ENCODE measurements at places on chromosomes 1 and 21.

GRCh38 chr1:8562881-8563865, 245.3 kb downstream of the SLC45A1 start:
- DNase-seq = no peak

DNA sequence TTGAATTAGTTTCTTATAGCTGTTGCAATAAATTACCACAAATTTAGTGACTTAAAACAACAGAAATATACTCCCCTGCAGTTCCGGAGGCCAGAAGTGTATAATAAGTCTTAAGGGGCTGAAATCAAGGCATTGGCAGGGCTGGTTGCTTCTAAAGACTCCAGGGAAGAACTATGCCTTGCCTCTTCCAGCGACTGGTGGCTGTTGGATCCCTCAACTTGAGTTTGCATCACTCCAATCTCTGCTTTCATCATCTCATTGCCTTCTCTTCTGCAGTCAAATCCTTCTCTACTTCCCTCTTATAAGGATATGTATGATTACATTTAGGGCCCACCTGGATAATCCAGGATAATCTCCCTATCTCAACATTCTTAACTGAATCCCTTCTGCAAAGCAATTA, 19.1 kb upstream of the MED18 start:
- DNase-seq = no peak

- no peak for DNase-seq
Measured at GRCh38 chr1:212021563-212021962, 13.8 kb downstream of the INTS7 start.

- no peak for DNase-seq
Measured at GRCh38 chr1:53394306-53394705, 64.9 kb upstream of the DMRTB1 start.
